ENCODE measurements at places on chromosomes 6 and 20. TPM values are rescaled to one million over a fixed set of nuclear protein-coding genes. Genes with fewer than 3 reads are reported as not detected.

DNA sequence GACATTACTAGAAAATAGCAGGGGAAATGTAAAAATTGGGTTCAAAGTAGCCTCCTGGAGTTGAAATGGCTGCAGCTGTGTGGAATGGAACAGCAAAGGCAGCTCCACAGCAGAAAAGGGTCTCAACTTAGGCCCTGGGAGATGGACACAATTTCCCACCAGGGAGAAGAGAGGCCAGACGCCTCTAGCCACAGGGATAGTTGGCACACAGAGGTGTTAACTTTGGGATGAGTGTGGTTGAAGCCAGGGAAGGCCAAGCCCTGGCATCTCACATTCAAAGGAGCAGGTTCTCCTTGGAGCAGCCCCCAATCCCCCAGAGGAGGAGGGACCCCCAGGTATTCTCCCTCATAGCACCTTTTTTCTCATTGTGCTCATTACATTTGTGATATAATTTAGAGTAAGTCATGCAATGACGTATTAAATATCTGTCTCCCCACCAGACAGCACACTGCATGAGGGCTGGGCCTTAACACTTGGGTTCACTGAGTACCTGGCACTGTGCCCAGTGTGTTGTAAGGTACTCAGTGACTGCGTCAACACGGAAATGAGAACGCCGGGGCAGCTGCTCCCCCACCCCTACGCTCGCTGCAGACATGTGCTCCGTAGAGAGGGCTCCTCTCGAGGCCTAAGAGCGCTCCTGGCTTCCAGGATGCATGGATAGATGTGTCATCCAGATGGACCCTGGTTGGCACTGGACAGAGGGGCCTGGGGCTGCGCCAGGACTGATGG is 76.0 kb upstream of the CD93 start:
- H3K36me3 ChIP-seq: no peaks in the 10 kb centered on the region
- H3K27me3 ChIP-seq: no peaks in the 10 kb centered on the region
- no peak overlapping the region for H3K4me3 ChIP-seq
- H3K4me1 ChIP-seq: peaks cover 20% of the 10 kb centered on the region
- H3K27ac ChIP-seq: no peak overlapping the region
- DNase-seq: no peak

- no peak for DNase-seq
- H3K4me3 ChIP-seq: no peak overlapping the region
- no peak overlapping the region for H3K27ac ChIP-seq
Observed at GRCh38 chr6:164007881-164008280, 593.4 kb downstream of the QKI start.

DNA sequence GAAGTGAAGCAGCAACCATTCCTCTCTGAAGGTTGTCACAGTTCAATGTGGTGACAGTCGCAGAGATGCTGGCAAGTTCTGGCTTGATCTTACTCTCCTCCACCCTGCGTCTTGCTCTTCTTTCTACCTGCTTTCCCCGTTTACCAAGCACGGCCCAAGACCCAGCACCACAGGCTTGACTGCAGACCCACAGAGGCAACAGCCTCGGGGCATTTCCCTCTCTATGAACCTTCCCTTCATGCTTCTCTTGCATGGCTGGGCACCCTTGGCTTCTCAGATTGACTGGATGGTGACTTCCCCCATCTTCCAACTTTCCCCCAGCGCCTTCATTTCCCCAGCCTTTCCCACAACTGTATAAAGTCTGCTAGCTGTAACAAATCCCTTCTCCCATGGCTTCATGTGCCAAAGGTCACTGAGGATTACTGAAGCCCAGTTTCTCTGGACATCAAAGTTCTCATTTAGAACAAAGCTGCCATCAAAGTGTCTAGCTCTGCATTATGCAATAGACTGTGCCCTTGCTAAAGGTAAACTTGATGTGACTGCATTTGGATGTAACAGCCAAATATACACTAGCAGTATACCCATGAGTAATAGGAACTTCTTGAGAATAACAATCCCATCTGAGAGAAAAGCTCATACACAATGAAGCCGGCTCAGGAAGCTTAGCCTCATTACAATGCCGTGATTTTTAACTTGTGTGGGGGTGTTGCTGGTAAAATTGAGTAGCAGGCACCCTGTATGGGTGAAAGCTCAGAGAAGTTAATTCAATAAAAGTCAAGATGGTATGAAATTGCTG is 723.1 kb upstream of the FLRT3 start:
- H3K4me1 ChIP-seq: peaks cover 19% of the 10 kb centered on the region
- no peak overlapping the region for H3K4me3 ChIP-seq
- H3K27me3 ChIP-seq: no peaks in the 10 kb centered on the region
- DNase-seq: peak; percentile 13
- H3K36me3 ChIP-seq: no peaks in the 10 kb centered on the region
- H3K27ac ChIP-seq: no peak overlapping the region

DNA sequence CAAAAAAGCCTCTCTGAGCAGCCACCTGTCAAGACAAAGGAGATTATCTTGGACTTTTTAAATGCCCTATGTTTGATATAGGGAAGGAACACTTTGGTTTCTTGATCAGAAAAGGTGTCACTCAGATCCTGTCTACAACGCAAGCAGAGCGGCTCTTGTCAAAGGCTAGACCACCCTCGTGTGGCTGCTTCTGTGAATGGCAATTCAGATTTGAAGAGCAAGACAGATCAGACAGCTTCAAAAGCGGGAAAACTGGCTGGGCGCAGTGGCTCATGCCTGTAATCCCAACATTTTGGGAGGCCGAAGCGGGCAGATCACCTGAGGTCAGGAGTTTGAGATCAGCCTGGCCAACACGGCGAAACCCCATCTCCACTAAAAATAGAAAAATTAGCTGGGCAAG is 10.1 kb upstream of the NXT1 start:
- H3K4me1 ChIP-seq: no peaks in the 10 kb centered on the region
- peak; percentile 85 for DNase-seq
- H3K4me3 ChIP-seq: no peak overlapping the region
- H3K27me3 ChIP-seq: no peaks in the 10 kb centered on the region

DNA sequence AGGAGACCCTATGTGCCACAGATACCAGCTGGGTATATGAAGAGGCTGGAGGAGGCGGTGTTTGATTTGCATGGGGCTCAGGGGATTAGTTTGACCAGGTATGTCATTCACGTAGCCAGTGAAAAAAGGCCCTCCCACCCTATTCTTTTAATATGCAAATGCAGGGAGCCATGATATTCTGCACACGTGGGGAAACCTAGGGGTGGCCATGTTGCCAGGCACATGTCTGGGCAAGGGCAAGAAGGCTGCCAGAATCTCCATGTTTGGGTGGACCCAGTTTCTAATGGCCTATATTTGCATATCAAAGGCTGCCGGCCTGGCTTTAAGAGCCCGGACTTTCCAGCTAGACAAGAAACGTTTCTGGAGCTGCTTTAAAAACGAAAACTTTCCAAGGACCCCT is 60.4 kb downstream of the SOX4 start:
- H3K27me3 ChIP-seq: no peaks in the 10 kb centered on the region
- peak; percentile 13 for DNase-seq
- H3K4me3 ChIP-seq: no peak overlapping the region
- no peak overlapping the region for H3K27ac ChIP-seq

GRCh38 chr20:64093013-64093503 is 8.9 kb upstream of the LKAAEAR1 start:
- no peak overlapping the region for H3K4me3 ChIP-seq
- peaks cover 3% of the 10 kb centered on the region for H3K4me1 ChIP-seq
- H3K27me3 ChIP-seq: peaks cover 42% of the 10 kb centered on the region
- no peaks in the 10 kb centered on the region for H3K36me3 ChIP-seq
- peak; percentile 54 for DNase-seq
- H3K27ac ChIP-seq: no peak overlapping the region

- H3K27ac ChIP-seq: no peak overlapping the region
- peaks cover 34% of the 10 kb centered on the region for H3K4me1 ChIP-seq
- no peaks in the 10 kb centered on the region for H3K27me3 ChIP-seq
- no peak overlapping the region for H3K4me3 ChIP-seq
- no peak for DNase-seq
- no peaks in the 10 kb centered on the region for H3K36me3 ChIP-seq
Observed at GRCh38 chr6:154932515-154933027, 62.5 kb upstream of the TIAM2 start.

DNA sequence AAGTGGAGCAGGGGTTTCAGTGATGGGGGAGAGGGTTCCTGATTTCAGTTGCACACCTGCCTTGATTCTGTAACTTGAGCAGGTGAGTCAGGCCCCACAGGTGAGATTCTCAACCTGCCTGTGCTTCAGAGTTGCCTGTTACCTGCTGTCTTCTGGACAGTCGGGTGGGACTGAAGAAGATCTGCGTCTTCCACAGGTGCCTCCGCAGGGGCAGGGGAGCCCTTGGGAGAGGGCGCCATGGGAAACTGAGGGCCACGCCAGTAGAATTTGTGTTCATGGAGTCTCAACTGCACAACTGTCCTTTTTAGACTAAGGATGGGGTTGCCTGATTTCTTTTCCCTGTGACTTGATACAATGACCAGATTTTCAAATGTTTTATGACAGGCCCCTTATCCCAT is 5.2 kb downstream of the UNC93A start:
- H3K4me3 ChIP-seq: no peak overlapping the region
- H3K36me3 ChIP-seq: no peaks in the 10 kb centered on the region
- no peaks in the 10 kb centered on the region for H3K27me3 ChIP-seq
- no peak for DNase-seq
- H3K27ac ChIP-seq: no peak overlapping the region
- no peaks in the 10 kb centered on the region for H3K4me1 ChIP-seq

- H3K27me3 ChIP-seq: no peaks in the 10 kb centered on the region
- H3K27ac ChIP-seq: no peak overlapping the region
- H3K36me3 ChIP-seq: no peaks in the 10 kb centered on the region
- no peak overlapping the region for H3K4me3 ChIP-seq
- peak; percentile 44 for DNase-seq
Observed at GRCh38 chr6:135451617-135452190, 45.8 kb downstream of the AHI1 start.

DNA sequence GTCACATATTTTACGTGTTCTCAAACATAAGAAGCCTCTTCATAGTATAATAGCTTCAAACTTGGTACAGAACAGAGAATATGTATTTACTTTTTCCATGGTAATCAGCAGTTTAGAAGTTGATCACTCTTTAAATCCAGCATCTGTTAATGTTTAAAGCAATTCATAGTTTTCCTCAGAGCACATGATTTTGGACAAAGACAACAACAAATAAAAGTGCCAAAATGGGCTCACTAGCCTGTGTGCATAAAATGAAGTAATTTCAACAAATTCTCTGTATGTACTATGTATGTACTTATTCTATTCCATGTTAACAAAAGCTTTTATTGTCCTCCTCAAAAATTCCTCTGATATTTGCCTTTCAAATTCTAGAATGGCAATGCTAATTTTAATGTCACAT is 38.1 kb upstream of the UST start:
- H3K4me3 ChIP-seq: no peak overlapping the region
- no peak overlapping the region for H3K27ac ChIP-seq
- H3K4me1 ChIP-seq: peaks cover 14% of the 10 kb centered on the region
- no peak for DNase-seq
- H3K27me3 ChIP-seq: no peaks in the 10 kb centered on the region

GRCh38 chr6:46720401-46720800 is 14.8 kb downstream of the PLA2G7 start:
- no peak for DNase-seq
- no peak overlapping the region for H3K27ac ChIP-seq
- no peaks in the 10 kb centered on the region for H3K4me1 ChIP-seq
- H3K4me3 ChIP-seq: no peak overlapping the region
- H3K36me3 ChIP-seq: no peaks in the 10 kb centered on the region
- no peaks in the 10 kb centered on the region for H3K27me3 ChIP-seq

- no peak for DNase-seq
- no peak overlapping the region for H3K4me3 ChIP-seq
- no peaks in the 10 kb centered on the region for H3K27me3 ChIP-seq
Observed at GRCh38 chr6:166784691-166785090, 157.6 kb upstream of the RPS6KA2 start.

ADGRG6 gene
- 0.93 TPM for total RNA-seq

CD83 gene
- total RNA-seq: 0.80 TPM

SLC2A10 gene
- total RNA-seq: 9.2 TPM

ZC2HC1B gene
- total RNA-seq: not detected

GPX5 gene
- not detected for total RNA-seq

MTG2 gene
- total RNA-seq: 19.2 TPM

F13A1 gene
- total RNA-seq: 3.6 TPM

Data from neural progenitor cell (in vitro differentiated cells).